Posterior vena cava (tissue), 2 donors: ENCODE measurements at places on chromosomes 2 and 18. TPM values are rescaled to one million over a fixed set of nuclear protein-coding genes. Genes with fewer than 3 reads are reported as not detected.

DNA sequence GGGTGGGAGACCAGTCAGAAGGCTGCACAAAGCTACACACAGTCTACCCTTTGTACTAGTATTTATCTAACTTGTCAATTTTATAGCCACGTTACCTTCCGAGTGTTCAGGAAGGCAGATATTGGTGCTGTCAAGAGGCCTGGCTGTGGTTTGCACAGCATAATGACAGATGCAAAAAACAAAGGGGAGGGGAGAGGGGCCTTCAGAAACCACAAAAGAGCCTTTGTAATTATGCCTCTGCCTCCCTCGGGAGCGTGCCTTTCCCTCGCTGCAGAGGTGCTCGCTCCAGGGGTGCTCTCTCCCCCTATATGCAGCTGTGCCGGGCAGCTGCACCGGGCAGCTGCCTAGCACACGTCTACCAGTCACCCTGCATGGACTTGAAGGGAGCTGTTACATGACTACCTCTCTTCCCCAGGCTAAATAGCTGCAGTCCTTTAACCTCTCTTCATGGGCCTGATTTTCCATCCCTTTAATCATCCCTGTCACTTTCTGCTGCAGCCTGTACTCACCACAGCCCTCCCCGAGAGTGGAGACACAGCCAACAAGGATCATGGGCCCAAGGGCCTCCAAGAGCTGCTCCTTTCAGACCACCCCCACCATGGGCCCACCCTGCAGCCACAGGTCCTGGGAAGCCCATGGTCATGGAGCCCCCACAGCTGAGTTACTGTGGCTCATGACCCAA is 168.4 kb upstream of the PKDCC start:
- DNase-seq: no peak

DNA sequence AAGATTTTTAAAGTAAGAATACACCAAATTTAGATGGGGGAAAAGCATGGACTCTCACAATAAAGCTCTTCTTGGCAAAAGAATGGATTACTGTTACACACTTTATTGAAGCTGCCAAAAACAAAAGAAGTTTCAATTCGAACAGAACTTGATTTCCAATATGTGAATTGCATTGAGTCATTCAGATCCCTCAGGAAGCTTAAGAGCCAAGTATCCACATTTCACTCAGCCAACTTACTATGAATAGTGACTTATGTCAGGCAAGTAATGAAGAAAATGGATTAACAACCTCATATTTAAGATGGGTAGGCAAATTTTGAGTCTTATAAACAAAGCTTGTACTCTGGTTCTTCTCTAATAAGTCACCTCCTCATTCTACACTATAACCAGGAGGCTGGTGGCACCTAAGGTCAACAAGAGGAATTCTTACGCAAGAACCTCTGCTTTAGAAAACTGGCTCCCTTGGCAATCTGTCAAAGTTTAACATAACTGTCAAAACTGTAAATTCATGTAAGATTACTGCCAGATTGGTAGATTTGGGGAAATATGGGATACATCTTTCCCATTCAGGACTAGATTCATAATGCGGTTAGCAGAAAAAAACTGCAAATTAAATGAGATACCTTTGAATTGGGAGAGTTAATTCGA is 6.0 kb downstream of the HADHA start:
- DNase-seq: no peak

Gene SMIM21
- not detected for total RNA-seq

DNA sequence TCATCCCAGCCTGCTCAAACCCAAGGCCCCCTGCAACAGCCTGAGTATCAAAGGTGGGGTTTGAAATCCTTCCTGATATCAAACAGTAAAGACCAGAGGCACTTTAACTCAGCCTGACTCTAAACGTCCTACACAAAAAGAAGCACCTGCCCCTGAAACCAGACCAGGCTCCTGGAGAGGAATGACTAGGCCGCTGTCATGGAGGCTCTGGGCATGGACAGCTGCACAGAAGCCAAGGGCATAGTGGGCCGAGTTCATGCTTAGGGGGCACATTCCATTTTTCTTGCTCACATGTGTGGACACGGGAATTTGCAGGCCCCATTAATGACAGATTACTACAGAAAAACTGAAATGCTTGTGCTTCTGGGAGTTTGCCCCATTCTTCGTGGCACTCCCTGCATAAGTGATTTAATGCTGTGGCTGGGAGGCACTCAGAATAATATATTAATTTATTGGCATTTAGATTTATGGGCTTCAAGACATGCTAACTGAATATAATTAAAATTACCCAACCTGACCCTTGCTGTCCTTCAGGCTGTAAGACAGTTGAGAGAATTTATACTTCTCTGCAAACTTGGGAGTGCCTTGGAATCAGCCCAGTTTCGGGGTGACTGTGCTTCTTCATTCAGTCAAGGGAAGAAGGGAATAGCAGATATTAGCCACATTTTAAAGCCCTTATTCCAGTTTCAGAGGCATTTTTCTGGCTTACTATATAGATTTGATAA is 105.5 kb downstream of the GYPC start:
- DNase-seq: no peak

DNA sequence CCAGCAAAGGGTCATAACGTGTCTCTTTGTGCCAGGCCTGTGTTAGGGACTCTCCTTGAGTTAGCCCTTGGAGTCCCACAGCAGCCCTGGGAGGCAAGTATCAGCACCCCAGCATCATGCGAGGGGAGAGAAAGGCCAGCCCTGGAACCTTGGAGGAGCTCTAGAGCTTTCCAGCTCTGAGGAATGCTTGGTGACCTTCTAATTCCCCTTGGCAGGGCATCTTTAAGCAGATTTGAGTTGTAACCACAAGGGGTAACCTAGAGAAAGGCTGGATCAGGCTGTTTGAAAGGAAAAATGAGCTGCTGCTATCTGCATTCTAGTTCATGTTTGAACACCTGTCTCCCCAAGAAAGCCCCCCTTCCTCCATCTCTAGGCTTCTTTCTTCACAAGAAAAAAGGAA is 23.8 kb upstream of the ODC1 start:
- DNase-seq: peak; percentile 26

Gene SULT1C4
- 2.8 TPM for total RNA-seq

Gene NPHP1
- total RNA-seq: 8.4 TPM

Gene SLC14A1
- total RNA-seq: 2.2 TPM

DNA sequence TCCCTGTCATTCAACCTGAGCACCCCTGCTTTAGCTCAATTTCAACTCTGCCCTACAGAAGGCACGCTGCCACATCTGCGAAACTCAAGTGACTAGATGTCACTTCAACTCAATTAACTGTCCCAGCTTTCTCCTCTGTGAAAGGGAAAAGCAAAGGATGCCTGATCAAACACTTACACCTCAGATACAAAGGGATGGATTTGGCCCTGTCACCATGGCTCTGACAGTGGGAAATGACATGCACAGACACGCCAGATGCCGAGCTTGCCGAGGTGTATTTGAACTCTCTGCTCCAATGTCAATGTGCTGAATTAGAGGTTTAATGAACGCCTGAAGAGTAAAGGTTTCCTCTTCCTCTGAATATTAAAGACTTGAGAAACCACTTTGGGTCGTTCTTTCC is 481.1 kb downstream of the CBLN2 start:
- DNase-seq: no peak

- DNase-seq: no peak
Observed at GRCh38 chr18:10169064-10169562, 255.3 kb downstream of the VAPA start.

- no peak for DNase-seq
Observed at GRCh38 chr2:111668741-111669140, 215.3 kb downstream of the ANAPC1 start.

Gene PCARE
- not detected for total RNA-seq

Gene CCDC178
- total RNA-seq: 1.2 TPM

Gene ADCYAP1
- 0.60 TPM for total RNA-seq

Gene FAM136A
- total RNA-seq: 19.2 TPM

DNA sequence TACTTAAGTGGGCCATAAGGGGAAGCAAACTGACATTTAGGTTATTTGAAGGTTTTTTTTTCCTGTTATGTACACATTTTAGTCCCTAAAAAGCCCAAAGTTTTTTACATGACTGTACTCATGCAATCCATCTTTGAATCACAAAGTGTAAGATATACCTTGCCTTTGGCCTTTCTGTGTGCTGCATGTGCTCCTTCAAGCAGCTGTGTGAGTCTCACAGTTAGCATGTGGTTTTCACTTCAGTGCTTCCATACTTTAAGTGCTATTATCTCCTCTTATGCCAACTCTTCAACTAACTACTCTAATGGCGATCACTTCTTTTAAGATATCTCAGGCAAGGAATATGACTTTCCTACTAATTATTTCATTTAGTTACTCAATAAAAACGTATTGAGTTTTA is 597.1 kb upstream of the ACVR2A start:
- DNase-seq: no peak

Gene SOWAHC
- total RNA-seq: 12.2 TPM

DNA sequence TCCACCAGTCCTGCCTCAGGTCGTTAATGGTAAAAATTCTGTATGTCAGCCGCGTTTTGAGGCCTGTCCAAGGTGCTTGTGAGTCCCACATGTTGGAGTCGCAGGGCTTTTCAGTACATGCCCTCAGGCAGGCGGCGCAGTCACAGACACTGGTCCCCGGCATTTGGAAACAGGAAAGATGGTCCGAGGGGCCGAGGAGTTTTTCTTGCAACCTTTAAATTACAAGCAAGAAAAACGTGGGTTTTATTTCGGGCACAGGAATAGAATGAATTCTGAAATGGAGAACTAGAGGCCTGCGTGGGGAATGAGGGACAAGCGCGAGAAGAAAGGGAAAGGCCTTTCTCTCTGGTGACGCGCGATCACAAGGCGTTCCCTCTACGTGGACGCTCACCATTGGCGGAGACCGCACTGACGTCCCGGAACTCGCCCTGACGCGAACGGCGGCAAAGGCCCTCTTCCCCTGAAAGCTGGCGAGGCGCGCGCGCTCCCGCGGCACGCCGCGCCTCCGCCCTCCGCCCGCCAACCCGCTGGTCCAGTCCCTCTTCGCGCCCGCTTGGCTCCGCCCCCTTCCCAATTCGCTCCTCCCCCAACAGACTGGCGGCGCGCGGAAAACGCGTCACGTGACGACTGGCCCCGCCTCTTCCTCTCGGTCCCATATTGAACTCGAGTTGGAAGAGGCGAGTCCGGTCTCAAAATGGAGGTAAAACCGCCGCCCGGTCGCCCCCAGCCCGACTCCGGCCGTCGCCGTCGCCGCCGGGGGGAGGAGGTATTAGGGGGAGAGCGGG is at the start of gene HNRNPA3:
Gene HNRNPA3 (plus strand): TSS at position 689 of the 785 bp plus-strand sequence. CDS start 6 bp downstream, at position 695.
- DNase-seq: peak; percentile 100

GRCh38 chr2:181252262-181253148 is 204.7 kb upstream of the ITGA4 start:
- DNase-seq: no peak

GRCh38 chr2:68046224-68046623 is 16.6 kb downstream of the C1D start:
- DNase-seq: no peak

Gene FBXO15
- total RNA-seq: not detected

Gene LDLRAD4
- 52.3 TPM for total RNA-seq

Gene ABCB11
- not detected for total RNA-seq

DNA sequence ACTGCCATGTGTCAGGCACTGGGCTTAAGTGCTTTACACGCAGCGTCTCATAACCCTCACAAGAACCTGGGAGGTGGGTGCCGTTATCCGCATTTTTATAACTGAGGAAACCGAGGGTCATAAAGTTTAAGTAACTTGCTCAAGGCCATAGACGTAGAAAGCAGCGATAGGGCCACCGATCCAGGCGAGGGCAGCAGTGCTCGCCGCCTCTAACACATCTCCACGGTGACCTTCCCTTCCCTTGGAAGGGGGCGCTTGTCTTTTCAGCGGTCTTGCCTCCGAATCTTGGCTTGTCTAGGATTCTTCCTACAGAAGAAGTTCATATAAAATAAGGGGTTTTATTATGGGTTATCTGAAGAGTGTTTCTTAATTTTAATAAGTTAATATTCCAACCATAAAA is 186.6 kb downstream of the GBX2 start:
- peak; percentile 50 for DNase-seq

- no peak for DNase-seq
Observed at GRCh38 chr18:43061318-43061717, 54.2 kb downstream of the RIT2 start.
